ENCODE measurements at places on chromosomes 4 and X.

- DNase-seq = no peak
These were observed 30.4 kb downstream of the TAF1 start for GRCh38 chrX:71396576-71396975.

GRCh38 chrX:71650333-71650969 is 16.9 kb upstream of the LOC101059915 start:
- no peak for DNase-seq

DNA sequence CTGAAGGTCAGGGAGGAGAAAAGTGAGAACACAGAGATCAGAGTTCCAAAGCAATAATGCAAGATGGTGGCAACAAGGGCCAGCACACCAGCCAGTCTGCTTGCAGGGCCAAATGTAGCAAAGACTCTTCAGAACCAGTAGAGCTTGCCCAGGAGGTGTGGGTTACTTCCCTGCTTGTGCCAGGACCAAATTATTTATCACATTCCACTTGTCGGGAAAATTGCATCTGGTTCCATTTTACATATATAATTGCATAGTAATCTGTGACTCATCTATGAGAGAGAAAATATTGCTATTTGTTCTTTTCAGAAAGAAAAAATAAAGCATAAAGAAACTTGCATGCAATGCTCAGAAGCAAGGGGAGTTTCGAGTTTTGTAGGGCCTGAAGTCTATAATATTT is 41.4 kb downstream of the MAML3 start:
- no peak for DNase-seq

DNA sequence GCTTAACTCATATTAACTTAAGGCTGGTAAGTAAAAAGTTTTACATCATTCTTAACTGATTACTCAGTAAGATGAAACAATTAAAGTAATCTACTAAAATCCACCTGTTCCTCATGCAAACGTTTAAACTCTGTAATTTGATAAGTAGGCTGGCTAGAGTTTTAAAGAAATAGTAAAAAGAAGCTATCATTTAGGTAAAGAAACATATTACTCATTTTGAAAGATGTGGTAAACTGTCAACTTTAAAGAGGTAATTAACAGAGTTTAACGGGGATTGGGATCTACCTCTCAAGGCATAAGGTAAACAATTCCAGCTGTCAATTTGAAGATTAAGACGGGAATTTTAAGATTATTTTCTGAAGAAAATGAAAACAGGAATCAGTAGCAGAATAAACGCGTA is 9.8 kb downstream of the GNPDA2 start:
- DNase-seq = no peak

- DNase-seq = no peak
These were observed 46.9 kb upstream of the SYTL5 start for GRCh38 chrX:37959212-37960021.

DNA sequence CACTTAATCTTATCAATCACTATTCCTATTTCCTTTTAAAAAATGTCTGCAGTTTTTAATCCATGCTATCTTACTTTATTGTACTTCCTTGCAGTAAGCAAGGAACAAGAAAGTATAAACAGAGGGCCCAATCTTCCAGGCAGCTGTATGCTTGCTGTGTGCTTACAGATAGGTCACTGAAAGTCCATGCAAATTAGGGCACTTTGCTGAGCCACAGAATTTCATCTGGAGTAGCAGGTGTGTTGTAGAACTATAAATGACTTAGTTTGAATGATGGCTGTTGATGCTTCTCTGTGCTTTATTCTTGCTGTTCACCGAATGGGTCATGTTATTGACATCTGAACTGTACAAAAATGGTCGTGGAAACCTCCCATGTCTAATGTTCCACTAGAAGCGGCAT is 154.6 kb downstream of the ATOH1 start:
- no peak for DNase-seq

DNA sequence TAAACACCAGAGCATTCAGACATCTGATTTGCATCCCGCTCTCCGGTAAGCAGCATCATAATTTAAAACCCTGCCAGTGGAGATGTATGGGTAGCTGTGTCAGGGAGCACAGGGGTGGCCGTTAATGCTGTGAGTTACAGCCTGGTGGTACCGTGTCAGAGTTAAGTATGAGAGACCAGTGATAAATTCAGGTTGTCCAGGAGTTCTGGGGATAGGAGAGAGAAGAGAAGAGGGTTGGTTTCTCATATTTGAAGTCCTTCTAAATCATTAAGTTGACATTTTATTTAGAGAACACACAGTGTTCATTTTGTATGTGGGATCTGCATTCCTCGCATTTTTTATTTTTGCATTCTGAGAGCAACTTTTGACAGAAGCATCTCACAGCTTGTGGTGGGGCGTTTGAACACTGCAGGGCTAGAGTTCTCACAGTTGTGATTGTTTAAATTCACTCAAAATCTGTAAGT is 157.6 kb downstream of the DCLK2 start:
- no peak for DNase-seq

GRCh38 chr4:68124262-68124661 is 5.4 kb downstream of the TMPRSS11F start:
- no peak for DNase-seq

DNA sequence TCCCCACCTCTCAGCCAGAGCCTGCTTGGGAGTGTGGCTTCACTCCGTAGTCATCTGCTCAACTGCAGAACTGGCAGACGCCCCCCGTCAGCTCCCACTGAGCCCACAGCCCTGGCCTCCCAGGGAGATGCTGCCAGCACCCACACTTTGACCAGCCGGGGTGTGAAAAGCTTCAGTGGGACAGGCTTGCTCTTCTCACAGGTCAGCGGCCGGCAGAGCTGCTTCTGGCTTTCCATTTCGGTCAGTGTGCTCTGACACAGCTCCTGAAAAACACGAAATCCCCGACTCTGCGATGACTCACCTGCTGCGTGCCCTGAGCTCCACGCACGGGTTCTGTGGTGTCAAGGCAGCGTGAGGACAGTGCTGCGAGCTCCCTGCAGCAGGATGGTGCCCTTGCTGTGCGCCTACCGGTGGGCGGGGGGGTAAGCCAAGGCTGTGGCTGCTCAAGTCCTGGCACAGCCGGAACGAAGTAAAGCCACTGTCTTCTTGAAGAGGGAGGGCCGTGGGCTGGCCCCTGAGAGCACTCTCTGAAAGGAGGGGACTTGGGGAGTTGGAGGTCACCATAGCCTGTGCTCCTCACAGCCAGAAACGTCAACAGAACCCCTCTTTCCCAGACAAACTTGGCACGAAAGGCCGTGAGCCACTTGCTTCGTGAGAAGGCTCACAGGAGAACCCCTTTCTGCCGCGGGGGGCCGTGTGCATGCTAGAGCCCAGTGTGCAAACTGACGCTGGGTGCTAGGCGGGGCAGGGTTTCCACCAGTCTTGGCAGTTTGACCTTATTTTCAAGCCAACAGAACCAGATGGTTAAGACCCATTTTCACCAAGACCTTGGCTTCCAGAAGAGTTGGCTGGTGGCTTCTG is 23.6 kb downstream of the NOP14 start:
- DNase-seq = no peak

- DNase-seq = no peak
These were observed 307.0 kb downstream of the FSTL5 start for GRCh38 chr4:161856711-161857326.

DNA sequence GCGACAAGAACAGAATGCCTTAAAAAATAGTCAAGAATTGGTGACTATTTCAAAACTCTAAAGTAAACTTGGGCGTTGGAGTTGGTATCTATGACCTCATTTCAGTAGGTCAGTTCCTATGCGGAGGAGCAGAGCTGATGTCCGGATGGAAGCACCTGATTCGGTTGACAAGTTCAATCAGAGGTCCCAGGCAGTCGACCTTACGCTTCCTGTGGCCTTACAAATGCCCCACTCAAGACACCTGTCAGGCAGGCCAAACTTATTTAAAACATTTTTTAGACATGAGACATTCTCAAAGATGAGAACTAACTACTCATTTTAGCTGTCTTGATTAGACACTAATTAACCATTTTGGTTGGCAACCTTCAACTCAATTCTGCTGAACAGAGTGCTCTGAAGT is 137.7 kb upstream of the ADAMTS3 start:
- DNase-seq = no peak

- DNase-seq = no peak
These were observed 77.3 kb downstream of the DCAF8L1 start for GRCh38 chrX:27903960-27904359.

- DNase-seq = no peak
These were observed 3.6 kb downstream of the ATP2B3 start for GRCh38 chrX:153521034-153521433.

- no peak for DNase-seq
These were observed 30.5 kb downstream of the DOCK11 start for GRCh38 chrX:118526149-118526548.

DNA sequence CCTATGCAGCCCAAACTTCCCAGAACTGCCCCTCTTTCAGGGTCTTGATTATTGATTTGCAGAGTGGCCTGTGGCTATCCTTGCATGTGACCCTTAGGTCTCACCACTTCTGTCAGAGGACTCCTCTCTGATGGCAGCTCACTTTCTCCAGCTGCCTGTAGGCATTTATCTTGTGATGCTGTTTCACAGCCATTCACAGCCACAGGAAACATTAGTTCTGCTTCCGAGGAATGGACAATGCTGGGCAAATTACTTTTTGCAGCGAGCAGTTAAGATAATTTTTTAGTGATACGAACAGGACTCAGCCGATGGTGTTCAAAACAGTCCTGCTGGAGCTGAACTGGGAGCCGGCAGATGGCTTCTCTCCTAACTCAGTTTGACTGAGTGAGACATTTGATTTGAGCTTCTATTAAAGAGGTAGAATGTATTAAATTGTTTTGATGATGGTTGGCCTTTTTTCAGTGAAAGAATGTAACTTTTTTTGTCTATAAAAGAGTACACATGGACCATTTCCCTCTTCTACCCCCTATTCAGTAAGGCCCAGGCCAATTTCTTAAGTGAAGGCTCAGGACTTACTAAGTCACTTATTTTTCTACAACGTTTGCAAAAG is 58.4 kb upstream of the TMEM150C start:
- no peak for DNase-seq

DNA sequence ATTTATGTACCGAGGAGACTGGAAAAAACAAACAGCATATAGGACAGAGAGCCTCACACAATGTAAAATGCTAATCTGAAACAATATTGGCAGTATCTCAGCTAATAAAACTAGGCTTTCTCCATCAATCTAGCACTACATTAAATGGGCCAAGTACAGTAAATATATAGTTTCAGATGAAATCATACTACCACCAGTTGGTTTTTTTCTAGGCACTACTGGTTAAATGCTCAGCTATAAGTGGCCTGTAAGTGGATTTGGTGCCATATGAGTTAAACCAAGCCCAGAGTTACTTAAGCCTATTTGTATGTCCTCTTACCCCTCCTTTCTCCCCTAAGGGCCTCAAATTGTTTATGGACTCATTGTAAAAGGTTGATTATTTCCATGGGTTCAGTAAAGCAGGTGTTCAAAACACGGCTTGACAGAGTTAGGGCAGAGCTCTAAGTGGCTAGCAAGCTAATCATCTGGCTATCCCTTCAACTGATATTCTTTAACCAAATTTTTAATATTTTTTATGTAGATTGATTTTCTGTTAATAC is 57.5 kb downstream of the FAM13A start:
- DNase-seq = no peak

DNA sequence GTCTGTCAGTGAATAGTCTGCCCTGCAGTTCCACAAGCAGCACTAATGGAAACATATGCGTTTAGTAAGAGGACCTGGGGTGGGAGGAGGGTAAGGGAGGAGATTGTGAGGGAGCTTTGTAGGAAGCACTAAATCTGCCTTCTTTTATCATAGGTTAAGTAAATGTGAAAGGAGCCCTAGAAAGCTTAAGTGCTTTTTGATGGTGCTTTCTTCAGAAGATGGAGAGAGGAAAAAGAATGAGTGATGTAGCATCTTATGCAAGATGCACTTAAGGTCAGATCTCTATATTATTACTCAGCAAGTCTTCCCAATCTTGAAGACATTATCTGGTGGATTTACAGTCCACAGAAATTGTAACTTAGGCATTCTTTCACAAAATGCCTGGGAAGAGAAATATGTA is 322.7 kb downstream of the PDHA2 start:
- DNase-seq = no peak

- no peak for DNase-seq
These were observed 520 bp downstream of the ACOX3 start for GRCh38 chr4:8439914-8440491.

GRCh38 chr4:188728359-188728758 is 589.1 kb downstream of the TRIML1 start:
- no peak for DNase-seq

DNA sequence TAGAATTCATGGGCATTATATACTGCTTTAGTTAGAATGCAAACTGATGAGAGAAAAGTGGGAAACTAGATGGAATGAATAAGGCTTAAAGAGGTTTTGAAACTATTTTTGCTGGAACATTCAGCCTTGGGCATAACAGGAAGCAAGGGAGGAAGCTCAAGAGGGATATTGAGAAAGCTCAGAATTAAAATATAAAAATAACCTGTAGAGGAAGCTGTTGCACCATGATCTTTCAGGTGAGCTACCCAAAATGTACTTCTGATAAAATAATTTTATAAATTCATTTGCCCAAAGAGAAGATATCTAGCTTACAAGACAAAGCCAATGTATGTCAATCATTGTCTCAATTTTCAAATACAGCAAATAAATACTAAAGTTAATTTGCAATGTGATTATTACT is 11.3 kb downstream of the GC start:
- no peak for DNase-seq

- no peak for DNase-seq
These were observed 92.1 kb downstream of the SHROOM4 start for GRCh38 chrX:50721764-50722521.

DNA sequence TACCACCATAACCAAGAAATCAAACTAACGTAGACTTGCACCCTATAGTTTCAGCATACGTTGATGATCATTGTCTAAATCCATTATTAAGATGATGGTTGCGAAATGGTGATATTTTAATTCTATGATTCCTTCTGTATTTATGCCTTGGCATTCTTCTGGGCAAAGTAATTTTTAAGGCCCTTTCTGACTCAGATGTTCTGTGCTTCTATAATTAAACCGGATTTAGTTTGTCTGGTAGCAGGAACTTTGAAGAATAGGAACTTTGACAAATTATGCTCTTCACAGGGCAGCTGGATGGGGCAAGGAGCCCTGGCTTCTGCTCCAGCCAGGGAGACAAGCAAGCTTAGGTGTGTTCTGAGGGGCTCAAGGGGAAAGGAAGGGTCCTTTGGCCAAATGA is 23.8 kb upstream of the PLAC1 start:
- no peak for DNase-seq

- DNase-seq = no peak
These were observed 992 bp downstream of the GDPD2 start for GRCh38 chrX:70423936-70424675.

DNA sequence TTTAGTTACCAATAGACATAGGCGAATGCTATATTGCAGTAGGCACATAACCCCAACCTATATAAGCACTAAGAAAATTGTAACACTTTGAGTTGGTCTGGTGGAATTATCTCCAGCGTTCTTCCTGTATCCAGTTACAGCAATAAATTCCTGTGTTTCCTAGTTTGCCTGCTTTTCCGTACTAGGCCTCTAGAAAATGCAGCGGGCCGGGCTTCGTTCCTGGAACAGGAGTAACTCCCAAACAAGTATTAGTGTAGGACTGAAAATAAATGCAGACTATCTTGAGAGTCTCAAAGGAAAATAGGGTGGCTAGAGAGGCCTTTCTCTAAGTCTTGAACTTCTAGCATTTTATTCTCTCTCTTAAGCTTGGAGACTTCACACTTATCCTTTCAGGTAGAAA is 159.8 kb downstream of the OR13H1 start:
- no peak for DNase-seq
